Camera-type eye (tissue), 1 donor: ENCODE measurements at places on chromosomes 13 and 19. TPM values are rescaled to one million over a fixed set of nuclear protein-coding genes. Genes with fewer than 3 reads are reported as not detected.

APLP1 gene
- 106 TPM for total RNA-seq

ADAMTSL5 gene
- 5.2 TPM for total RNA-seq

ATP7B gene
- total RNA-seq: 21.9 TPM

NDFIP2 gene
- total RNA-seq: 27.8 TPM

SIGLEC12 gene
- total RNA-seq: not detected

ZNF665 gene
- total RNA-seq: 4.3 TPM

KL gene
- total RNA-seq: 8.9 TPM

CDX2 gene
- total RNA-seq: not detected
